Effector CD8-positive, alpha-beta T cell (primary cell): ENCODE measurements at places on chromosomes 5 and 9.

DNA sequence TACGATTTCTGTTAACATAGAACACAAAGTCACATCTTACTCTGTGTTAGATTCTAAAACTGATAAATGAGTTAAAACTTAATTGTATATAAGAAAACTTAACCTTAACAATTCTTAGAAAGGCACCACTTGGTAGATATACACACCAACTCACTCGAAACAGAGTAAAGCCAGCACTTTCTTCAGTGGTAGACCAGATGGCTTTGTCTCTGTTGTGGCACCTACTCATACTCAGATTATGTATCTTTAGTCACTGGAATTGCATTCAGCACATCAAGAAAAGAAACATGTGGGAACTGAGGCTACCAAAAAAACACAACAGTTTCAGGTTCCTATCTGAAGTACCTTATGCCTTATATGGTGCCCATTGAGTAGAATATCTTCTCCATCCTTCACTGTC is 192.5 kb downstream of the ZNF608 start:
- DNase-seq, result no peak

DNA sequence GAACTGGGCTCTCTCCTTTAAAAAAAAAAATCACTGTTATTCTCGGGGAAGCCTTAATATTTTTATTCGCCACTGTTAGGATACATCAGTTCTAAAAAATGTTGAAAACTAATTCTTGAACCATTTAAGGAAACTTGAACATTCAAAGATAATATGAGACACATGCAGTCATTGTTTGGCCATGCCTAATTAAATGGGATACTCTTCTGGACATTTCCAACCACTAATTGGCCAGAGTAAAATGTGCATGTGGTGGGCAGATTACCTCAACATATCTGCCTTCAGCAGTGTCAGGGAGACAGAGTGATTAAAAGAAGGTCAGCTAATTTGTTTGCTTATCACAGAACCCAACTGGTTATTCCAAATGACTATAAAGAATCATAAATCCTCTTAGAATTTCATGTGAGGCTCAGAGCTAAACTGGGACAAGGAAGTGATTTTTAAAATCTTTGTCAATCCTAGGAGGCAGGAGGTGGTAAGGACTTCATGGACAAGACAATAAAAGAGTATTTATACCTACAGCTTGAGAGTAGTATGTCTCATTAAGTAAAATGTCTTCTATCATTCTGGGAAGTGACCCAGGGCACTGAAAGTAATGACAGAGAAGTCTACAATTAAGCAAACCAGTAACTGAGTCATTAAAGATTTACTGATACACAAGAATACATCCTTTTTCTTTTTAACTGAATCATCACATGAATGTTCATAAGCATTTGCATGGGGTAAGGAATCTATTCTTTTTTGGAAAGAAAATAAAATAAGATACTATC is 242.9 kb upstream of the TRPM3 start:
- no peak for DNase-seq

DNA sequence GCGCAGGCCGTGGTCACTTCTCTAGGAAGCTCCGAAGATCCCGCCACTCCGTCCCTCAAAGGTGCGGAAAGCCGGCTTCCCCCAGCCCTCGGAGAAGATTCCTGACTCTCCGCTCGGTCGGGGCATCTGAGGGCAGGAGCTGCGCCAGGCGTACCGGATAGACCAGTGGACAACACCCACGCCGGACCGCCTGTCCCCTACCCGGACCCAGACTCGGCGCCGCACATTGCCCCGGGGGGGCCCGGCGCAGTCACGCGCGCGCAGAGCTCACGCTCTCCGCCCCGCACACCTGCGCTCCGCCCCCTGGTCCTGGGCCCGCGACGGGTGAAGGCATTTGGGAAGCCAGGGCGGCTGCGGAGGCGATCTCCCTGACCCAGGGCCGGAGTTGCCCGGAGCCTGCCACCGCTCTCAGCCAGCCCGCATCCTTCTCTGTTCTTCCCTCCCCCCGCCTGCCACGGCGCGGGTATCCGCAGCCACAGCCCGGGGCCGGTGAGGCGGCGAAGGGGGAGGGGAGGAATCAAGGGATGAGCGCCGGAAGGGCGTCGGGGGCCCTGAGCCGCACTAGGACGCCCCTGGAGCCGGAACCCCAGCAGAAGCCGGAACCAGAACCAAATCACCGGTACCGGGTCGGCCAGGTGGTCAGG is 448 bp downstream of the RELL2 start:
- DNase-seq, result peak; percentile 40

- no peak for DNase-seq
Measured at GRCh38 chr5:154648706-154649105, 106.5 kb upstream of the LARP1 start.

DNA sequence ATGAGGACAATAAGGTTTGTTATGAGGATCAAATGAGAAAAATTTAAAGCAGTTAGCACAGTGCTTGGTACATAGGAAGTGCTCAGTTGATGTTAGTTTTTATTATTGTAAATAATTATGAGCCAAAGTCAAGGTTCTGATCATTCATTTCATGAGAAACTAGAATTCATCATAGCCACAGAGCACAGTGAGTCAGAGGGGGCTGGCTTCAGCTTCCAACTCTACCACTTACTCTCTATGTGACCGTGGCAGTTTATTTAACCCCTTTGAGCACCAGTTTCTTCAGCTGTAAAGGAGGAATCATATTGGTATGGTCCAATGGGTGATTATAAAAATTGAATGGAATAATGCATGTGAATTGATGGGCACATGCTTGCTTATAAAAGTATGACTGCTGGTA is 39.4 kb downstream of the KLHL3 start:
- no peak for DNase-seq

DNA sequence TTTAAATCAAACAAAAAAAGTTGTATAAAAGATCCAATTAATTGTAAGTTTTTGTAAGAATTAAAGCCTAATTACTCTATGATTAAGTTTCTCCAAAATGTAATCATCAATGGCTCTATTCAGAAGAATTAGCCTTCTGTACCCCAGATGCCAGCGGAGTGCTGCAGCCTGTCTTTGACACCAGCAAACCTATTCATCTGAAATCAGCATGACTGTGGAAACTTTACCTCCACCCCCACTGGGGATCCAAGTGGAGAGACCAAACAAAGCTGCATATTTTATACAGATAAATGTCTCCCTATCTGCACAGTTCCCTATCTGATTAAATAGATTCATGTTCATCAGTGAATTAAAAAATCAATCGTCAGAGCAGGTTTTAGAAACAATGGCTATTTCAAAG is 426.8 kb downstream of the KIAA0825 start:
- DNase-seq, result no peak

- no peak for DNase-seq
Measured at GRCh38 chr9:71690689-71691435, 77.5 kb downstream of the CEMIP2 start.

DNA sequence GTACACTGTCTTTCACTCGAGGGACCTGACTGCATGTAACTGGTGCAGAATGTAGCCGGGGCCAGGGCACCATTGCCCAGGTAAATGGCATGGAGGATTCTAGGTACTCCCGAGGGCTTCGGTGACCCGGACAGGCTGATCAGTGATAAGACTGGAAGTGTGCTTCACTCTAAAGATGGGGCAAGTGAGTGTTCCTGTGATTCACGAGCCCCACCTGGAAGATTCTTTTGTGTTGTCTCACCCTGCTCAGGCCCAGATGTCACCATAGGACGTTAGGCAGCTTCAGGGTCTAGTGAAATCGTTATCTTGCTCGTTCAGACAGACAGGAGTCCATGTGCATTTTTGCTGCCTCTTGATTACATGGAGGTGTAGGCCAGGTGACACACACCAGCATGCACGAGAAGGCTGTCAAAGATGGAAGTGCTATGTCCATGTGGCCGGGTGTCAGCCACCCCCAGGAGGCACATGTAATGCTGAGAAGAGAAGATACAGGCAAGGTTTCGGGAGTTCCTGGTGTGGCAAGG is 73.9 kb downstream of the WNK2 start:
- no peak for DNase-seq

DNA sequence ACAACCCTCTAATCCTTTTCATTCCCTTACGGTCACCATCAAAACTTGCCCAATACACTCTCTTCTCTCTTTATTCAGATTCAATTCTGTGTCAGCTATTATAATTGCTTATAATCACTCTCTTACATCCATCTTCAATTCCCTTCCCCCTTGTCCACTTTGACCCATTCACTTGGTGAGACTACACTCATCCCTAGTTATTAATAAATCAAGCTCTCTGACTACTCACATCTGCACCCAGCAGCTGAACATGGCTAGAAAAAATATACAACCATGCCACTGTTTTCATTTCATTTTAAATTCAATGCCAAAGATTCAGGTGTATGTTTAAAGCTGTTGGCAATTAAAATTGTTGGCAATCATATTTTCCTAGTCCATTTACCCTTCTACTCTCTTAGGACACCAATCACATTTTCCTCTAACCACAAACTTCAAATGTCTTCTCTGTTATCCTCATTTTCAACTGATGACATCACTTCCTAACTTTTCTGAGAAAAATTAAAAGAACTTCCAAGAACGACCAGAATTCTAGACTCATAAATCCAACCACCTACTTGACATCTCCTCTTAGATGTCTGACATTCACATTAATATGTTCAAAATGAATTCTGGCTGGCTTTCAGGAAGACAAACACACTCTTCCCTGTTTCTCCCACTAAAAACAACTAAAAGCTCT is 5.5 kb downstream of the C5orf15 start:
- no peak for DNase-seq

- no peak for DNase-seq
Measured at GRCh38 chr5:135236228-135236907, 162.7 kb downstream of the MACROH2A1 start.

- DNase-seq, result no peak
Measured at GRCh38 chr9:79264511-79265355, 307.0 kb upstream of the TLE4 start.

- no peak for DNase-seq
Measured at GRCh38 chr9:131633491-131634031, 88.2 kb downstream of the PRRT1B start.

DNA sequence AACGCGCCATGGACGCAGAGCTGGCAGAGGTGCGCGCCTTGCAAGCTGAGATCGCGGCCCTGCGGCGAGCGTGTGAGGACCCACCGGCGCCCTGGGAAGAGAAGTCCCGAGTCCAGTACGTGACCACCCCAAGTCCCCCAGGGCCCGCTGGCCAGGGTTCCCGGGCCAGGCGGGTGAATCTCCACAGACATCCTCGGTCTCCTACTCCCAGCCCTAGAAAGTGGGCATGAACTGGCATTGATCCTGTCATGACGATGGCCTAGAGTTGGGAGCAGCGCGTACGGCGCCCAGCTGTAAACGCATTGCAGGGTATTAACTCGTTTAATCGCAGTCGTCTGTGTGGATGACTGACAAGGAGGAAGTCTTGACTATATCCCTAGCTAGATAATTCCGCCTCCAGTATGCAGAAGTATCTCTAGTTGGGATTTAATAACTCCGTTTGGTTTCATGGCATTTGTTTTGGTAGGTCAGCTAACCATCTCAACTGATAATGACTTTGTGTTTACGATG is 293 bp downstream of the CENPP start:
- no peak for DNase-seq

- no peak for DNase-seq
Measured at GRCh38 chr5:81971111-81971711, 612 bp upstream of the ATG10 start.

DNA sequence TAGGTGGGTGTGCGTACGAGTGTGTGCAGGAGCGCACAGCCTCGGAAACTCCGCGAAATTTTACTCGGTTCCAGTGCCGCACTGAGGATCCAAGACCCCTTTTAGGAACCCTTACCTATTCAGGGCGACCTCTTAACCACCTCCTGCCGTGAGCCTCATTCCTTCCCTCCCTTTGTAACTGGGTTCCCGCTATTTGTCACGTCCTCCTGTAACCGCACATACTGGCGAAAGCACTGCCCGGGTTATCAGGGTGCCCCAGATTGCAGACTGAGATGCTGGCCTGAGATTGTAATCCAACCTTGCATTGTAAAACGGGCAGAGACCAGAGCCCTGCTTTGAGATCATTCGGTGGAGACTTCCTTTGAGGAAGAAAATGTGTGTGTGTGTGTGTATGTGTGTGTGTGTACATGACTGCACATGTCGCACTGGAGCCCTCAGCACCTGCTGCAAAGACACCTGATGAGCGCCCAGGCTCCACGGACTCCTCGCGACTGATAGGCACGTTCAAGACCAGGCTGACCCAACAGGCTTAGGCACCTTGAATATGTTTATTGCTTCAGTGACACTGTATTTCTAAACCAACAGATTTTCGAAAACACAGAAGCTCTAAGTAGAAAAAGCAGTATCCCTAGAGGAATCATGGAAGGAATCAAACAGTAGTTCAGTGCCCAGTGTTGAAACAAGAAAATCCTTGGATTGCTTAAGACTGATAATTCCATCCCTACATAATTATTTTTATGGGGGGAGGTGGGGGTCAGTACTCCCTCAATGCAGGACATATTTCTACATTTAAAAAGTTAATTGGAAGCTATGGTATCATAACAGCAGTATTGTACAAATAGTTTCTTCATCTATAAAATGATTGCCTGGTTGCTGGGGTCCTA is 86.5 kb upstream of the TNFAIP8 start:
- DNase-seq, result no peak

- no peak for DNase-seq
Measured at GRCh38 chr5:172801179-172801671, 30.2 kb upstream of the DUSP1 start.

DNA sequence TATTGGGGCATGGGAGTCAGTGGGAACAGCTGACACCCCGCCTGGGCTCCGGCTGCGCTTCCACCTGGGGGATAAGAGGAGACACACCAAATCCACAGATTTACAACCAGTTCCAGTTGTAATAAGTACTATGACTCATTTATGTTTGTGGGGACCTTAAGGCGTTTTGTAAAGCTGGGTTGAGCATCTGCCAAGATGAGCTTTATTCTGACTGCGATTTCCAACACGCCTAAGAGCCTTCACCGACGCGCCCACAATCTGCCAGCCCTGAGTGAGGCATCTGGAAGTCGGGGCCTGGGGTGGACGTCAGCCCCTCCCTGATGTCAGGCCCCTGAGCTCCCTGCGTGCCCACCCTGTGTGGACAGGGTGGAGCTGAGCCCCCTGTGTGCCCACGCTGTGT is 14.3 kb upstream of the LHX3 start:
- no peak for DNase-seq

- DNase-seq, result no peak
Measured at GRCh38 chr5:170511551-170512258, 7.9 kb downstream of the KCNIP1 start.

GRCh38 chr5:103391659-103392058 is 133.1 kb downstream of the MACIR start:
- no peak for DNase-seq

DNA sequence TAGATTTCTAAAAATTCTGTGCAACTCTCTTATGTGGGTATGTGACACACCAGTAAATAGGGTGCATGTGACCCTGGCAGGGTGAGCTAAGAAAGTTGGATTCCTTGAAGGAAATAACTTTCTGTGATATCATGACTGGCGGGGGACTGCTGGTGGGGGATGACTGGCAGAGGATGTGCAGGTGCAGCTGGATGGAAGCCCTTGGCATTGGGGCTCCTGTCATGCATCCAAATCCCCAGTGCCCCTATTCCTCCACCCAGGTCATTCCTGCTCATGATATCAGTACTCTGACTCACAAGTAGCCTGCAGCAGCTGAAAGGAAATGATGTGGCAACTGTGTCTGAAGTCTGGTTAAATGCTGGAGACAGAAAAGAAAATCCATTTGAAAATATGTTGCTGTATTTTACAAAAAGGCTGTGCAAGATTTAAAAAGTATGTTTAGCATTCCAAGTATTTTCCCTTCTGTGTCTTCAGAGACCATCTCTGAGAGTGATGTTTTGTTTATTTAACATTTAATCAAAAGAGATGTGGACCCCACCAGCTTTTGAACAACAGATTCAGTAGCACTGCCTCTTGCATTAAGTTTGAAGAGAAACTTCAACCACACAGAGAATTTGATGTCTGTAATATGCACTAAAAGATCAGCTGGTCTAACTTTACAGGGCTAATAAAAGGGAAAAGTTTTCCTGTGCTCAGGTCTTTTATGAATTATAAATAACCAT is 17.9 kb upstream of the ZSWIM6 start:
- no peak for DNase-seq
